Muscle of leg (tissue), 16 donors: ENCODE measurements at places on chromosomes 3 and 15.

DNA sequence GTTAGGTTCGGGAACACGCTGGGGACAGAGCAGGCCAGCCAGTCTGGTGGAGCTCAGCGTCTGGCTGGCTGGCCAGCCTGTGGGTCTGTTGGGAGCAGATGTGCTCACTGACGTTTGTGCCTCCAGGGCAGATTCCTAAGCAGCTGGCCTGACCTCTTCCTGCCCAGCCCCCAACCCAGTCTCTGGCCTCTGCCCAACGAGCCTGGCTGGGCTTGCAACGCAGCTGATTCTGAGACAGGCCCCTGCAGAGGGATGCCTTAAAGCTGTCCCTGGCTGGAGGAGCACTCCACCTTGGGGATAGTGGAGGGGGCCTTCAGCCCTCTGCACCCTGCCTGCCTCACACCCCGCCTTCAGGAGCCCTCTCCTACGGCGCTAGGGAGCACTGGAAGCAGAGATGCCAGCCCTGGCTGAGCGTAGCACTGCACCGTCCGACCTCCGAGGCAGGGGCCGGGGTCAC lies 46.0 kb downstream of the KLF13 start:
- peak; percentile 78 for DNase-seq

DNA sequence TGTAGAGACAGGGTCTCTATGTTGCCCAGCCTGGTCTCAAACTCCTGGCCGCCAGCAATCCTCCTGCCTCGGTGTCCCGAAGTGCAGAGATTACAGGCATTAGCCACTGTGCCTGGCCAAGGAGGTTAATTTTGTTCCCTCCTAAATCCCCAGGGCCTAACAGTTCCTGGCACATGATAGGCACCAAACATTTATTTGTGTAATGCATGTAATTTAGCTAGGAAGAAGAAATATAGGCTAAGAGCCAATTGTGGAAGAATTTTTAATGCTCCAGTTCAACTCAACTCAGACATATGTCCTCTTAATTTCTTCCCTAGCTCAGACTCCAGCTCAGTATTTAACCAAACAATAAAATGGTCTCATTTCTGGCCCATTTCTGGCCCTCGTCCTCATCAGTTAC lies 7.7 kb upstream of the ZNF592 start:
- DNase-seq = no peak

DNA sequence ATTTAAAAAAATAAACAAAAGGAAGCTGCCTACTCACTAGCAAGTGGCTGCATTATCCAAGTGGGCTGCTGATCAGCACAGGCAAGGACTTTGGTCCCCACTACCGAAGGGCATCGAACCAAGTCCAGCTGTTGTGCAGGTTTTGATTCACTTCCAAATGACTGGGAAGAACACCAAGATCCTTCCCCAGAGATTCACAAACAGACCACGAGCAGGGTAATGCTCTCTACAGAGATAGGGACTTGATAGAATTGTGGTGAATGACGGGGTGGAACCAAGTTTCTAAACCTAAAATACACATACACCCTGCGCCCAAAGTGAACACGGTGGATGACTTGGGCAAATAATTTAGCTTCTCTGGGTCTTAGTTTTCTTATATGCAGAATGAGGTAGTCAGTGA lies 203.7 kb upstream of the ICE2 start:
- peak; percentile 37 for DNase-seq

DNA sequence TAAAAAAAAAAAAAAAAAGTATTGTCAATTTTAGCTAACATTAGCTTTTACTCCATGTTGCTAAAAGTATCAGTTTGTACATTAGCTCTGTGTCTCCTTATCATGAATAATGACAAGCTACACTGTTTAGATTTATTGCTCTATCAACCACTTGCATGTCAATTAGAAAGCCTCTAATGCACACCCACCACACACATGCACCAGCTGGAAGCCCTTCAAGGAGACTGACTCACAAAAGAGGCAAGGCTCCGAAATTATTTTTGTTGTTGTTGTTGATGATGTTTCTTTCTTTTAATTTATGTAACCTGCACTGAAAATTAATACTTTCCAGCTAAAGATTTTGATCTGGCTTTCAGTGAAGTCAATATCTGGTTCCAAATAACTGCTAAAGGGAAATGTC lies 71.5 kb downstream of the ETFA start:
- no peak for DNase-seq

- DNase-seq = no peak
Measured at GRCh38 chr3:11272906-11273574, 843 bp downstream of the ATG7 start.

DNA sequence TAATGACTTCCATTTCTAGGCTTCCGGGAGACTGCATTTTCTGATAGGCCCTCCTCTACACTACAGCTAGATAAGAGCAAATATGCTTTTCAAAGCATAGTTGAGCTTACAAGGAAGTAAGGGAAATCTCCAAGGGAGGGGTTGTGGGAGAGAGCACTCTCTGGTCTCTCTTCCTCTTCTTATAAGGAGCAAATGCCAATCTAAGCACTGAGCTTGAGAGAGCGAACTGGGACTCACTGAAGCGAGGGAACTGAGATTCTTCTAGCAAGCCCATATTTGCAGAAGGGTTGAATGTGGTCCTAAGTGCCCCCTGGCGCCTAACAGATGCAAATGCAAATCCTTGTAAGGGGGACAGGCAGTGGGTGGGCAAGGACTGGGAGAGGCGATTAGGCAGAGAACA lies 164.8 kb downstream of the ERC2 start:
- peak; percentile 81 for DNase-seq

GRCh38 chr3:159458010-159458409 lies 530.6 kb upstream of the IL12A start:
- DNase-seq = no peak

- no peak for DNase-seq
Measured at GRCh38 chr15:48722764-48723661, 77.5 kb upstream of the FBN1 start.

DNA sequence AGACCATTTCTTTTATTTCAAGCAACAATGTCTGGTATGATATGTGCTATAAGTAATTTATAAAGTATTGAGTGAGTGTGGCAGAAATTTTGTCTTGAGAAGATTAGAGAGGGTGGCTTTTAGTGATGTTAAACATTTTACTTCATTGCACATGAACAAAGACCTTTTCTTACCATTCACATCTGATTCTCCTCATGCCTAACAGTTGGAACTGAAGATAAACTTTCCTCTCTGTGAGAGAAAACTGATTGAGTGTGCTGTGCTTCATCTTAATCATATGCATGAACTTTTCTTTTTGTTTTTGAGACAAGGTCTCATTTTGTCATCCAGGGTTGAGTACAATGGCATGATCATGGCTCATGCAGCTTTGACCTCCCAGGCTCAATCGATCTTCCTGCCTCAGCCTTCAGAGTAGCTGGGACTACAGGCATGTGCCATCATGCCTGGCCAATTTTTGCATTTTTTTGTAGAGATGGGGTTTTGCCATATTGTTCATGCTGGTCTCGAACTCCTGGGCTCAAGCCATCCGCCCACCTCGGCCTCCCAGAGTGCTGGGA lies 377.7 kb upstream of the GOLIM4 start:
- DNase-seq = no peak

GRCh38 chr3:142022381-142022780 lies 127.0 kb downstream of the TFDP2 start:
- peak; percentile 19 for DNase-seq

DNA sequence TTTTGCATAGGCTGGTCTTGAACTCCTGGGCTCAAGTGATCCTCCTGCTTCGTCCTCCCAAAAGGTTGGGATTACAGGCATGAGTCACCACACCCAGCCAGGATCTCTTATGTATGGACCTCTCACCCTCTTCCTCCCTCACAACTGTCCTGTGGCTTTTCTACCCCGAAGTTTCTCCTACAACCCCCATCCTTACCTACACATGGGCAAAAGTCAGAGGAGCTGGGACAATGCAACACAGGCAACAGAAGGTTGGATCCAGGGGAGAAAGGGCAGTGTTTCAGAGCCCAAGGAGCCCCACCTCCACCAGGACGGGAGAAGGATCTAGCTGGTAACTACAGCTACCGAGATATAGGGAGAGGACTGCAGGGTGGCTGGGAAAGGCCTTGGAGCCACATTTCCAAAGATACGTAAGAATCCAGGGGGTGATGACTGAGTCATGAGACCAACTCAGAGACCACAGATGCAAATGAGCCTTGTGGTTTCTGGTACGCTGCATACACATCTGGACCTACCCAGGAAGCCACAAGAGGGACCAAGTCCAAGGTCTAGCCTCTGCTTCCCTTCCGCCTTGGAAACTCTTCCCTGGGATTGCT lies 13.6 kb downstream of the IGDCC4 start:
- no peak for DNase-seq

- no peak for DNase-seq
Measured at GRCh38 chr3:152377184-152377570, 108.4 kb downstream of the MBNL1 start.

DNA sequence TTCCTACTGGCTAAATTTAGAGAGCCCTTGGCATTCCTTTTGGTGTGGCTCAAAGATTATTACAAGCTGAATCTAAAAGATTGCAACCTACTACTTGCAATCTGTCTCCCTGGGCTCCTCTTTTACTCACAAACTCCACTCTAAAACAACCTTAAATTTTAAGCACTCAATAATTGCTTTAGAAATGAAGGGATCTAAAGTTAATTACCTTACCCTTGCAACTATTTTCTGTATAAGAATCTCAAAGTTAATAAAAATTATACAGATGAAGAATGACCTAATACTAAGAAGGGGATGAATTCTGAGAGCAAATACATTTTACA lies 60.2 kb downstream of the ESYT3 start:
- peak; percentile 25 for DNase-seq

GRCh38 chr15:49877117-49877872 lies 241.7 kb downstream of the ATP8B4 start:
- peak; percentile 42 for DNase-seq

DNA sequence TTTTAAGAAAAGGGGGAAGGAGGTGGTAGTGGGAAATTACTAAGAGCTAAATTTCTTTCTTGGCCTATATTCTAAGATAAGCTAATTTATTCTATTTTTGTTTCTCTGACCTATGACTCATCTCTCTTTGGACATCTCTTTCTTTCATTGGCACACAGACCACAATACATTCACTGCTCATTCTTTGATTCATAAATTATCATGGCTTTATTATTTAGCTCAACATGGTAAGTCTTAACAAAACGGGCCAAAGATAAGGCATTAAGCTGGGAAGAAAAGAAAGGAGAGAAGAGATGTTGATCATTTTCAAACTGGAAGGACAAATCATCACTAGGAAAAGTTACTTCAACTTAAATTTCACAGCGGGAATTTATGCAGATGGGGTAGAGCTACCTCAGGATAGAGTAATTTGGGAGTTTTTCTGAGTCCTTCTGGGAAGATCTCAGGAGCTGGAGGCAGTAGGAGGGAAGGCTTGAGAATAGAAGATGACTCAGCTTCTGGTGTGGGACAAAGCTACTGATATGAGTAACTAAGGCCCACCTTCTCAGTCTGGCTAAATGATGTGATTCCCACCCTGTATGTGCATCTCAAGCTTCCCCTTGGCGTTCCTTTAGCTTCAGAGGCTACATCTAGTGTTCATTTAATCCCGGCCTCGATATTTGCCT lies 7.5 kb upstream of the ALCAM start:
- DNase-seq = no peak

DNA sequence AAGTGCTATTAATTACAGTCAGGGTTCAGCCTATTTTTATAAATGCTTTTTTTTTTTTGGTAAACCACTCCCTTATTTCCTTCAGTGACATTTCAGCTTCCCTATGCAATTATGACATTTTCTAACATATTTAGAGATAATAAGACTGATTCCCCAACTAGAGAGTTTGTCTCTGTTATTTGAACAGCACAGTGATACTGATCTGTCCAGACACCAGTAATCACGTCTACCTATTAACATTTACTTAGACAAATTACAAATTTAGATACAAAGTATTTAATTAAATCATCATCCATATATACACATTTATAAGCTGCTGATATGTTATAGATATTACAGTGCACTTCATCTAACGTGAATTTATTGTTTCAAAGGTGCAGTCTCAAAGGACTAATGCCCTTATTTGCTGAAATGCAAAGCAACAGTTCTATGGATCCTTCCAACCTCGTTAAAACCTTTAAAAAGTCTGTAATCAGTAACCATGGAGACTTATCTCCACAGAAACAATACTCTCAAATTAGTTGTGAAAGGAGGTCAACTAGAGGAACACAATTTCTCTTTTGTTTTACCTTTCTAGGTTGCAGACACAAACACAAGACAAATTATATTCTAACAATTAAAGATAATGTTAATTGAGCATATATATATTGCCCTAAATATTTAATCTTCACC lies 1531.1 kb downstream of the SI start:
- DNase-seq = no peak

GRCh38 chr3:126394179-126394976 lies at the start of gene CFAP100:
Gene CFAP100, plus strand, starts transcription at chr3:126394909. Its CDS starts 1,092 bp downstream, at chr3:126396001.
- peak; percentile 78 for DNase-seq

- no peak for DNase-seq
Measured at GRCh38 chr15:71934446-71934845, 124.1 kb downstream of the NR2E3 start.

DNA sequence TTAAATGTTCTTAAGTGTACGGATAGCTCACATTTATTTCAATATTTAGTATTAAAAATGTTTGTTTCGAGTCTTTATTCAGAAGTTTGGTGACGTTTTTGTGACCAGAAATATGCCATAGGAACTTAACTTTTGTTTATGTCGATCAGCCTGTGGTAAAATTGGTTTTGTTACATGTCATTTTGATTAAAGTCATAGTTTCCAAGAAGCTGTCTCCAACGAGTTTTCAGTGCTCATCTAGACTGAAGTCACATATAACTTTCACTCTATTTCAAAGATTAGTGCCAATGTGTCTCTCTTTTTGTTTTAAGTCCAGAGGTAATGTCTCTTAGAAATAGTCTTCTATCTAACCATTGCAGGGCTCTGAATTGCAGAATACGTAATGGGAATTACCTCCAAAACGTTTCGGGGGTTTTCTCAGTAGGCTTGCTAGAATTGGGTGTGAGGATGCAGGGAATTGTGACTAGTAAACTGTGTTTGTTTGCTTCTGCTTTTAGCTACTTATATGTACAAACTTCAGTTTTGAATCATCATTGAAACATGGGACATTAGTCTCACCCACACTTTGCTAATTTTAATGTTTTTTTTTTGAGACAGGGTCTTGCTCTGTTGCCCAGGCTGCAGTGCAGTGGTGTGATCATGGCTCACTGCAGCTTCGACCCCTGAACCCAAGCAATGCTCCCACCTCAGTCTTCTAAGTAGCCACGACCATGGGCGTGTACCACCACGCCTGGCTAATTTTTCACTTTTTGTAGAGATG lies 3.0 kb downstream of the BUB1B start:
- no peak for DNase-seq

DNA sequence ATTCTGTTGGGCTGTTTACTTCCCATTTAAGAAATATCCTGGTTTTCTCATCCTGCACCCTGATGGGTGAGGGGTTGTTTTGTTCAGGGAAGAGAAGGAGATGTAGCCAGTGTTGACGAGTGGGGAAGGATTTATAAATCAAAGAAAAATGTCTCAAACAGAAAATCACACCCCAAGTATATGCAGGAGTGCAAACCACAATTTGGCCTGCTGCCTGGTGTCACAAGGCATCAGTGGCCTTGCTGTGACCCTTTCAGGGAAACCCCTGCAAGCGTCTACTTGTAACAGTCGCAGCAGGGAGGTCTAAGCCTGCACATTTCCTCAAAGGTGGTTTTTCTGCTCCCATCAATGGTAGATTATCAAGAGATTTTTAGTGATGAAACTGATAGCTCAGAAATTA lies 132.6 kb upstream of the LRRN1 start:
- no peak for DNase-seq
